ENCODE measurements at places on chromosomes 2 and 18. TPM values are rescaled to one million over a fixed set of nuclear protein-coding genes. Genes with fewer than 3 reads are reported as not detected.

DNA sequence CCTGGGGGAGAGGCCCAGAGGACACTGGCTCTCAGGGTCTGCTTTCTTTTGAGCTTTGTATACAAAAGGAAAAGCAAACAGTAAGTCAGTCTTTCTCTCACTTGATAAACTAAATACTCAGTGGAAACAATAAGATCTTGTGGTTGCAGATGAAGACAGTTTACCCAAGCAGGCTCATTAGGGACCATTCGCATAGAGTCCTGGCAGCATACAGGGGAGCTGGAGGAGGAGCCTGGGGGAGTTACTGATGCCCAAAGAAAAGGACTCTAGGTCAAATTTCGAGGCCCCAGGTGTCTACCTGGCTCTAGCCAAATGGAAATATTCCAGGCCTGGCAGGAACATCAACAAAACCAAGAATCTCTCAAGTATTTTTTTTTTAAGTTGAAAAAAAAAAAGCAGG lies 225.3 kb downstream of the CNTNAP5 start:
- no peak overlapping the region for H3K4me3 ChIP-seq
- H3K4me1 ChIP-seq = no peaks in the 10 kb centered on the region
- H3K27ac ChIP-seq = no peak overlapping the region
- DNase-seq = no peak

- no peak for DNase-seq
- no peaks in the 10 kb centered on the region for H3K27me3 ChIP-seq
Measured at GRCh38 chr2:241570961-241571581, 12.5 kb downstream of the BOK start.

GRCh38 chr2:217625557-217626169 lies 377.1 kb downstream of the TNS1 start:
- H3K4me1 ChIP-seq = no peaks in the 10 kb centered on the region
- H3K36me3 ChIP-seq = no peaks in the 10 kb centered on the region
- H3K4me3 ChIP-seq = no peak overlapping the region
- no peak for DNase-seq
- no peak overlapping the region for H3K27ac ChIP-seq
- H3K27me3 ChIP-seq = 0 out of 2 replicates have a peak, but pooled peaks cover 3% of the 10 kb centered on the region

DNA sequence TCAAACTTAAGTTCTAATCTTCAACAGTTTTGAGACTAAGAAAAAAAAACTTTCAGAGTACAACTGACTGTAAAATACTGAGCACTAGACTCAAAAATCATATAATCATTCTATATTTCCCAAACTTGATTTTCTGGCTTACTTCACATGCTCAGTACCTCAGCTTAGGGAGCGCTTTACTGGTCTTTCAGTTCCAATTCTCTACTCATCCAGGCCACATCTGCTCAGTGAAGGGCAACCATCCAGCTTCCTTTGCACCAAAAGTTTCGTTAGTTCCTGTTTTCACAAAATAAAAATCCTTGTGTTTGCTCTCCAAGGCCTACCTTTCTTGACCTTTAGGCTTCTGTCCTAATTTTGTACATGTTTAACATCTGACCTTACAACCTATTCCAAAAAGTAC lies 287.6 kb upstream of the LRRTM1 start:
- DNase-seq = no peak
- no peaks in the 10 kb centered on the region for H3K36me3 ChIP-seq
- H3K4me1 ChIP-seq = no peaks in the 10 kb centered on the region
- H3K4me3 ChIP-seq = no peak overlapping the region

DNA sequence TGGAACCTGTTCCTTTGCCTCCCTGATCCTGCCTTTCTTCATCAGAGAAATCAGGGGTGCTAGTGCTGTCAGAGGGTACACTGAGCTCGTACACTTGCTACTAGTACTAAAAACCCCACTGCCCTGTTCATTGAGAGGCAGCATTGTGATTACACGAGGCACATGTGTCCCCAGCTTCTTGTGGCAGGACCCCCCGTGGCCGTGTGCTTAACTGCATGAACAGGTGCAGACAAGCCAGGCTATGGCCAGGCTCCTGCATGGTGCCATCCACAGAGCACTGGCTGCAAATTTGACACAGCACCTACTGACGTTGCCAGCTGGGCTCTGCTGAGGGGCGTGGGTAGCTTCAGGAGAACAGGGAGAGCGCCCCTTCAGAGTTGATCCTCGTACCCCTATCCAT lies 248.4 kb downstream of the GLI2 start:
- no peaks in the 10 kb centered on the region for H3K36me3 ChIP-seq
- no peak overlapping the region for H3K27ac ChIP-seq
- no peaks in the 10 kb centered on the region for H3K4me1 ChIP-seq
- no peak overlapping the region for H3K4me3 ChIP-seq

GRCh38 chr18:6741232-6741663 lies 11.7 kb downstream of the ARHGAP28 start:
- H3K27ac ChIP-seq = no peak overlapping the region
- H3K4me1 ChIP-seq = no peaks in the 10 kb centered on the region
- no peaks in the 10 kb centered on the region for H3K36me3 ChIP-seq
- no peak overlapping the region for H3K4me3 ChIP-seq
- H3K27me3 ChIP-seq = no peaks in the 10 kb centered on the region

- H3K4me3 ChIP-seq = no peak overlapping the region
- H3K36me3 ChIP-seq = peaks cover 11% of the 10 kb centered on the region
- peaks cover 42% of the 10 kb centered on the region for H3K4me1 ChIP-seq
- no peaks in the 10 kb centered on the region for H3K27me3 ChIP-seq
- H3K27ac ChIP-seq = no peak overlapping the region
Measured at GRCh38 chr2:60508339-60508917, 45.0 kb downstream of the BCL11A start.

DNA sequence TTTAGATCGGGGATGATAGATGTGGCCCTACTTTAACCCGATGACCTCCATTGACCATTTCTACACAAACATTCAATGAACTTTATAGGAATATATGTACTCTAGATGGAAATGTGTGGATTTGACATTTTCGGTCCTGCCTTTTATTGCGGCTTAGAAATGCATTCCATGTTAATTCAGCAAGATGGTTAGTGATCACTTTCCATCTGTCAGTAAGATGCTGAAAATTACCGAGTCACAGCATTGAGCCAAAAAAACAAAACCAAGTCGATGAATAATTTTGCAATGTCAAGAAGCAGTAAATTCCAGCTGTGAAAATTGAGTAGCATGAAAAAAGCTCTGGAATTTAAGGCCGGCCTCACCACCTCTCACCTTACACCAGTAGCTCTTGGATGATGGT lies 1642.6 kb upstream of the NXPH2 start:
- H3K4me1 ChIP-seq = no peaks in the 10 kb centered on the region
- no peak overlapping the region for H3K4me3 ChIP-seq
- no peaks in the 10 kb centered on the region for H3K27me3 ChIP-seq
- H3K36me3 ChIP-seq = no peaks in the 10 kb centered on the region

DNA sequence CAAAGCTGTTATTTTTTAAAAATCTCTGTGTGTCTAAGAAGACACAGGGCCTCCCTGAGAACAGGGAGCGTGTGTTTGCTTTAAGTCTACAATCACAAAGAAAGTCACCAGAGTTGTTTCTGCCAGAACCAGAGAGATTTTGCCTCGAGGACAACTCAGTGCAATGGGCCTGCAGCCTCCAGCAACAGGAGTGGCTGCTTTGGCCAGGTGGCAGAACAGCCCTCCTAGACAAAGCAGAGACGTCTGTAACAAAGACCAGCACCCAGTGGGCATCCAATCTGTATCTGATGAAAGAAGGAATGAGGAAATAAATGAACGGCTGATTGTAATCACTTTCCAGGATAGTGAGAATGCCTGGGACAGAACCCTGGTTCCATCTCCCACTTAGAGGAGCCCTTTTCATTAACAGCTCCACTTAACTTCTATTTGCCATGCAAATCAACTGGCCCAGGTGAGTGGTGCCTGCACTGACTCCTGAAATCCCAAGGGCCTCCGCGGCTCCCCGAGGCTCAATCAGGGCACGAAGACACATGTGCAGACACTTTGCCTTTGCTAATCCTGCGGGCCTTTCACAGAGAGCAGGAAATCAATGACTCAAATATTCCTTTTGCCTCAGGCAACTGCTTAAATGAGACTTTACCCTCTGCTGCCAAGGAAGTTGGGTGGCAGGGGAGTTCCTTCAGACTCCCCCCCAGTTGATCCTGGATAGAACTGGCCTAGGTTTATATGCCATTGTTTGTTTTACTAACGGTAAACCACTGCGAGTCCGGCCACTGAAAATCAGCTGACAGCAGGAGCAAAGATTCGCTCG lies 146.5 kb downstream of the CABLES1 start:
- no peaks in the 10 kb centered on the region for H3K36me3 ChIP-seq
- H3K27ac ChIP-seq = no peak overlapping the region
- no peak for DNase-seq
- H3K27me3 ChIP-seq = no peaks in the 10 kb centered on the region
- H3K4me1 ChIP-seq = no peaks in the 10 kb centered on the region
- H3K4me3 ChIP-seq = no peak overlapping the region

- no peaks in the 10 kb centered on the region for H3K27me3 ChIP-seq
- H3K4me1 ChIP-seq = no peaks in the 10 kb centered on the region
- no peaks in the 10 kb centered on the region for H3K36me3 ChIP-seq
- no peak overlapping the region for H3K4me3 ChIP-seq
- DNase-seq = no peak
Measured at GRCh38 chr2:120990451-120990871, 254.8 kb downstream of the GLI2 start.

DNA sequence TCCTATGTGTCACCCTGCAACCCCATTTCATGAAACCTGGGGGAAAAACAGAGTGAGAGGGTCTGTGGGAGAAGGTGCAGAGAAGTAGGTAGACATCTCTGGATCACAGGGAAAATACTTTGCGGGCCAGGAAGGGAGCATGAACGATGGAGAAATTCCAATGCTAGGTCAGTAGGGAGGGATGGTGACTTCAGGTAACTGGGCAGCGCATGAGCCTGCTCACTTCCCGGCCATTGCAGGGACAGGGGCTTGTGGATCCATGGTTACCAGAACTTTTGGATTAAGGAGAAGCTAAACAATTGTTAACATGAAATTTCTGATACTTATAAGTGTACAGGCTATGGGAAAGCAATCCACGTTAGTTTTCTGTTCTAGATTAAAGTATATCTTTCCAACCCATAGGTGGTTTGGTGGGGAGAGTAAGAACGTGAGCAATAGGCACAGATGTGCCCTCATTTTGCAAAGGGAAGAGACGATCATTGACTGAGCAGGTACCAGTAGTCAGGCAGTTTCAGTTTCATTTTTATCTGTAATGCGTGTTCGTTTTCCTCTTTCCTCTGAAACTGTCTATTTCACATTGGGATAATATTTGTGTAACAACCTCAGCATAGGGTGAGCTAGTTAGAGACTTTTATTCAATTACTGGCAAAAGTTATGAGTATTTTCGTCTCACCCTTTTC lies 65.0 kb downstream of the NYAP2 start:
- DNase-seq = no peak
- no peak overlapping the region for H3K4me3 ChIP-seq
- no peak overlapping the region for H3K27ac ChIP-seq
- H3K4me1 ChIP-seq = no peaks in the 10 kb centered on the region
- H3K27me3 ChIP-seq = no peaks in the 10 kb centered on the region

GRCh38 chr2:15788455-15788829 lies 151.9 kb upstream of the MYCN start:
- H3K4me1 ChIP-seq = no peaks in the 10 kb centered on the region
- no peak overlapping the region for H3K4me3 ChIP-seq
- no peaks in the 10 kb centered on the region for H3K36me3 ChIP-seq
- DNase-seq = no peak
- H3K27ac ChIP-seq = no peak overlapping the region

GRCh38 chr2:30104307-30104706 lies 42.5 kb upstream of the YPEL5 start:
- no peak for DNase-seq
- H3K4me3 ChIP-seq = no peak overlapping the region
- H3K36me3 ChIP-seq = no peaks in the 10 kb centered on the region
- 0 out of 2 replicates have a peak, but pooled peaks cover 4% of the 10 kb centered on the region for H3K27me3 ChIP-seq
- no peaks in the 10 kb centered on the region for H3K4me1 ChIP-seq

- no peaks in the 10 kb centered on the region for H3K36me3 ChIP-seq
- H3K27me3 ChIP-seq = no peaks in the 10 kb centered on the region
- H3K4me3 ChIP-seq = no peak overlapping the region
- no peak for DNase-seq
- H3K4me1 ChIP-seq = no peaks in the 10 kb centered on the region
Measured at GRCh38 chr18:10114717-10115463, 201.1 kb downstream of the VAPA start.

GRCh38 chr2:27198627-27199026 lies 13.2 kb upstream of the ATRAID start:
- H3K4me1 ChIP-seq = no peaks in the 10 kb centered on the region
- H3K36me3 ChIP-seq = peaks cover 13% of the 10 kb centered on the region
- H3K4me3 ChIP-seq = no peak overlapping the region
- no peaks in the 10 kb centered on the region for H3K27me3 ChIP-seq

GRCh38 chr18:48073211-48073930 lies 142.9 kb upstream of the SMAD2 start:
- no peak overlapping the region for H3K4me3 ChIP-seq
- H3K36me3 ChIP-seq = no peaks in the 10 kb centered on the region
- H3K4me1 ChIP-seq = no peaks in the 10 kb centered on the region

DNA sequence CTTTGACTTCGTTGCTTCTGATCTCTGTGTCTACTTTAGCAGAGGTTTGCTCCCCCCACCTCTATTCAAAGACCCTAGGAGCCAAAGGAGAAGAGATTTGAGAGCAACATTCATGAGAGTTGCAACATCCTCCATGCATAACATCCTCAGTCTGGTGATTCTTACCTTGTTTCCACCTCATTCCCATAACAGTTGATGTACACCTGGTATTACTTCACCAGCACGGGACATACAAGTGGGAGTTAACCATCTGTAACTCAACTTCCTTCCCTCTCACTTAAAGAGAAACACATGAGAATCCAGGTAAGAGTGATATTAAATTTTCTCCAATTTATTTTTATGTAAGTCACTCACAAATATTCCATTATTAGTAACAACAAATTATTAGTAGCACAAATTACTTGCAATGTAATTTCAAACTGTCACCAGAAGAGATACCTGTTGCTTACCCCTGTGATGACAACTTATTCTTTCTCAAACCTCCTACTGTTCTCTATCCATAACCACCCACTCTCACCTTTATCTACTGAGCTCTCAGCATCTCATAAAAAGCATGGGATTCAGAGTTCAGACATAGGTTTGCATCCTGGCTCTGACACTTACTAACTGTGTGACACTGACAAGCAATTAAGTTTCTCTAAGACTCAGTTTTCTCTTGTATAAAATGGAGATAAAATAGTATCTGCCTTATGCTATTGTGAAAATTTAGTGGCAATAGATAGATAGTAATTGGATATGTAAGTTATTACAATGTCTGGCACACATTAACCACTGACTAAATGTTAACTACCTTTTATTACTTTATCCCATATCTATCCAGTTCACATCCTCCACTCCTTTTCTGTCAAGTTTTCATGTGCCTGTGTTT lies 184.6 kb upstream of the SRD5A2 start:
- H3K27ac ChIP-seq = no peak overlapping the region
- H3K27me3 ChIP-seq = no peaks in the 10 kb centered on the region

DNA sequence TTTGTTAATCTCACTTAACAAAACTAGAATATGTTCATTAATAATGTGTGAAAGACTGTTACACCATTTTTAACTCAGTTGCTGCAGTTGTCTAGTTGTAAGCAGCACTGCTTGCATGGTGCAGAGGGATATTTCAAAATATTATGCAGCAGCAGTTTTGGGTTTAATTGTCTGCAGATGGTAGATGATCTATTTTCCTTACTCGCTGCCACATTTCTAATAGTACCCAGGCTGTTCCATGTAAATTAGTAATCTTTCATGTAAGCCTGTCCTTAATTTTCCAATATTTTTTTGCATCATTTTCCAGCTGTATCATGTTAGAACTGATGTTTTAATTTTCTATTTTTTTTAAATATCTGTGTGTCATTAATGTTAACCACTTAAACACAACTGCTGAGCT lies 488.1 kb upstream of the RAB12 start:
- H3K27me3 ChIP-seq = no peaks in the 10 kb centered on the region
- no peaks in the 10 kb centered on the region for H3K36me3 ChIP-seq
- DNase-seq = no peak

RAMP1 gene
- total RNA-seq = not detected

OTOS gene
- not detected for total RNA-seq

CRACDL gene
- 0.72 TPM for total RNA-seq

SERPINB4 gene
- not detected for total RNA-seq
